ENCODE measurements at places on chromosomes 7 and 10.

- DNase-seq: peak; percentile 60
Measured at GRCh38 chr7:78437118-78437517, 638.5 kb downstream of the PHTF2 start.

DNA sequence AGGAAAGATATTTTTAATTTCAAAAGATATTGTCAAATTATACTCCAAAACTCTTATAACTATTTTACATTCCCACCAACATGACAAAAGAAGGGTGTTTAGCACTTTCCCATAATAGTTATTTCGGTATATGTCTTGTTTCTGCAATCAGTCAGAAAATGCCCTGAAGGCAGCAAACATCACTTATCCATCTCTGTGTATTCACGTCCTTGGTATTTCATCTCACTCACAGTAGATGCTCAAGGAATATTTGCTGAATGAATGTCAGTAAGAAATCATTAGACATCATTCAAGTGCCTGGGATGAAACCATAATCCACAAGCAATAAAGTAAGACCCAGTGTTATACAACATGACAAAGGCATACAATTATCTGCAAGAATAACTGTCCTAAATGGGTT is 112.7 kb downstream of the GFRA1 start:
- no peak for DNase-seq

- no peak for DNase-seq
Measured at GRCh38 chr10:71408436-71409225, 11.9 kb downstream of the CDH23 start.

- no peak for DNase-seq
Measured at GRCh38 chr10:64537112-64537511, 1015.9 kb downstream of the REEP3 start.

DNA sequence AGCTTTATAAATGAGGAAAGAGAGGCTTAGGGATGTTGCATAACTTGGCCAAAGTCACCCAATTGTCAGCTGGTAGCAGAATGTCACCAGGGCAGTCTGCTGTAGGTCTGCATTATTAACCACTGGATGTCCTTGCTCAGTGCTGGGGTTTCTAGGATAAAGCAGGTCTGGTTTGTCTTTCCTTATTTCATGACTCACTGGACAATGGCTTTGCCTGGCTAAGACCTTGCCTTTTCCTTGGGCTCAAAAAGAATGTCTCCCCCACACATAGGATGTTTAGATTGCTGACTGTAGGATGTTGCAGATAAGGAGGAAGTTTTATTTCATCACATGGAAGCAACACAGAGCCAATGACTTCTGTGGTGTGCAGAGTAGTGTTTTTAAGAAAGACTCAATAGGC is 29.4 kb downstream of the WDFY4 start:
- no peak for DNase-seq

DNA sequence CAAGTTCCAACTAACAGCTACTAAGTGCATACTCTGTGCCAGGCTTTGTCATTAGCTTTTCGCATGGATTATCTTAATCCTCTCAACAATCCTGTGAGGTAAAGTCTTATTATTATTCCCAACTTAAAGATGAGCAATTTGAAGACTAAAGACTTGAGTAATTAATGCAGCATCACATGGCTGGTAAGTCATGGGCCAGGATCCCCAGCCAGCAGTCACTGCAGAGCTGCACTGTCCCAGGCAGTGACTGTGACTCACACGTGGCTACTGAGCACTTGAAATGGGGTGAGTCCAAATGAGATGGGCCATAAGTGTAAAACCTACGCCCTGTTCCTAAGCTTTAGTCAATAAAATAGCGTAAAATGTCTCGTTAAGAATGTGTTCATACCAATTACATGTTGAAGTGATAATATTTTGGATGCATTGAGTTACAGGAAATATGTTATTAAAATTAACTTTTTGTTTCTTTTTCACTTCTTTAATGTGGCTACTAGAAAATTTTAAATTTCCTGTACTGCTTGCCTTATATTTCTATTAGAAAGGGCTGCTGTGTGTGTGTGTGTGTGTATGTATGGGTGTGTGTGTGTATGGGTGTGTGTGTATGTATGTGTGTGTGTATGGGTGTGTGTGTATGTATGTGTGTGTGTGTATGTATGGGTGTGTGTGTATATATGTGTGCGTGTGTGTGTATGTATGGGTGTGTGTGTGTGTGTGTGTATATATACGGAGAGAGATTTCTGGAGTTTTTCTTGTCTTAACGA is 756.3 kb downstream of the AUTS2 start:
- DNase-seq: no peak

DNA sequence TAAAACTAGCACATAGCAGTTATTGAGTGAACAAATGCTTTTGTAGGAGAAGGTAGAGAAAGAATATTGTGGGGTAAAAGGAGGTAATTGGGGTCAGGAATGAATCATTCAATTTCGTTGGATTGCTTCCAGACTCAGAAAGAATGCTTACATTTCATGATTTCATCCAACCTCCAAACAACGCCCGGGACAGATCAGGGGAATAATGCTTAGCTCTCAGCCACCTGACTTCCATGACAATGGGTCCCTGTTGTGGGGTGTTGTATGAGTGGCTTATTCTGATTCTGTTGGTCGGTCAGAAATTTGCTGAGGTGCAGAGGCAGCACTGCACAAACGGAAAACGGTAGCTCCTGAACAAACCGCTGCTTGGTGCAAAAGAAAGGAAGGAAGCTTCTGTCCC is 24.0 kb upstream of the INPP5F start:
- DNase-seq: peak; percentile 48

DNA sequence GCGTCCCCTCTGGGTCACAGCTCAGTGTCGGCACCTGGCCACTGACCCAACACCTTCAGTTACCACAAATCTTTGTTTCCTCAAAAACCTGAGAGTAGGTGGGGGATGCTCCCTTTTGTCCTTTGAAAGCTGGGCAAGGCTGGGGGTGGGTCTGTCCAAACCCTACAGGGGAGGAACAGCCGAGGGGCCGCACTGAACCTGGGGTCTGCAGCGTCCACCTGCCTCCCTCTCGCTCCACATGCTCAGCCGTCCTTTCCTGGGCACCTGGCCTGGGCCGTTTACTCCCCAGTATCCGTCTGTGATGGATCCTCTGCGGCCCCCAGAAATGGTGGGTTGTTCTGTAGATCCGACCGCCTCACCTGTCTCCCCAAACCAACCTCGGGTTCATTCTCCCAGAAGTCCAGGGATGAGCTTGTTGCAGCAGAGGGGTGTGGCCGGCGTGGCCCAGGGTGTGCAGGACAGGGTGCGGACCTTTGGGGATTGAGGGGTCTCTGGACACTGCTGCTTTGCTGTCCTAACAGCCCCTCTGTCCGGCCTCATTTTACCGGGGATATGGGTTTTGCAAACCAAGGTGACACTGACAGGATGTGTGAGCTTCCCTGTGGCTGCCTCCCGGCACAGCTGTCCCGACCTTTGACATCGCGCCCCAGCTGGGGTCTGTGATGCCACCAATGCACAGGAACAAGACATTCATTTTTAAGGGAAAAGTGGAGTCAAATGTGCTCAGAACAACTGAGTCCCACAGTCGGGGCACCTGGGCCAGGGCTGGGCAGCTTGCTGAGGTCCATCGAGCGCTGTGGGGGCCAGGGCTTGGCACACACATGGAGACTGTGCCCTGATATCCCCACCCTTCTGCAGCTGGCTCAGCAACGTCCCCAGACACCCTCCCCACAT is 115.9 kb downstream of the VIPR2 start:
- DNase-seq: no peak

DNA sequence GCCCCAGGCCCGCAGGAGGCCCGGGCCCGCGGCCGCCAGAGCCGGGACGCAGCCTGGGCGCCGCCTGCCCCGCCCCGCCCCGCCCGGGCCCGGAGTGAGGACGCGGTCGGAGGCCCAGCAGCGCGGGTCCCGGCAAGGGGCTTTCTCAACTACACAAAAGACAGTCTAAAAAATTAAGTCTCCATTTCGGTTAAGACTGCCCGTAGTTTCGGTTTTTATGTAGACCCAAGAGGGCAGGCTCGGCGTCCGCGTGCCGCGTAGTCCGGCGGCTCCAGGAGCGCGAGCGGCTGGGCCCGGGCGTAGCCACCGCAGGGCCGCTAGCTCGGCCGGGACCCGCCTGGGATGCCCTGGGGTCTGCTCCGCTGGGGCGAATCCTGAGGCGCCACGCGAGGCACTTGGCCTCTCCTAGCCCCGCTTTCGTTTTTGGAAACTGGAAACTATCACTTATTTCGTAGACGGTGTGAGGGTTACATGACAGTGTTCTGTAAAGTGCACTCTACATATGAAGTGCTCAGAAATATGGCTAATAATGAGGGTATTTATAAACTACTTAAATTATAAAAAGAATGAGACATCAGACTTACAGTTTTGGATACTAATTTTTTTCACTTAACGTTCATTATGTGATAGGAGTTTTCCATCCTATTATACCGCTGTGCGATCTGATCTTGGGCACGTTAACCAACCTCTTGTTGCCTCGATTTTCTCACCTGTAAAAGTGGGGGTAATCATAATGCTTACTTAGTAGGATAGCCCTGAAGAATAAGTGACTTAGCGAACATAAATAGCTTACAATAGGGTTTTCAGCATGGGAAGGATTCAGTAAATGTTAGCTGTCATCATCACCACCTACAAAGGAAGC is 573 bp downstream of the BLVRA start:
- DNase-seq: peak; percentile 35

DNA sequence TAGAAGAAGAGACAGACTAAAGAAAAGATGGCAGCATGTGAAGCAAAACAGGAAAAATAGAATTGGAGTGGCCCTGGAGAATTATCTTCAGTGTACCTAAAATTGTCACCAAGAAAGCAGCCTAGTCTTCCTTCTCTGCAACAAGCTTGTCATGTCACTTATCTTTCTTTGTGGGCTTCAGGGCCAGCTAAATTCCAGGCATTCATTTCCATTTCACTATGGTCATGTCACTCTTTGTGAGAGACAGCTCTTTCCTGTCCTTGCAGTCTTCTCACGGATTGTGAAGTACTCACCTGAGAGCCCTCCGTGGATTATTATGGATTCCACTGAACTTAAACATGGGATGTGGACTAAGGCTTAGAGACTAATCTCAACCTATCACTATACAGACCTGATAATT is 9.0 kb upstream of the HKDC1 start:
- no peak for DNase-seq

- no peak for DNase-seq
Measured at GRCh38 chr10:20956843-20957242, 59.7 kb upstream of the NEBL start.

GRCh38 chr10:91556691-91557566 is 75.9 kb downstream of the PPP1R3C start:
- DNase-seq: no peak

DNA sequence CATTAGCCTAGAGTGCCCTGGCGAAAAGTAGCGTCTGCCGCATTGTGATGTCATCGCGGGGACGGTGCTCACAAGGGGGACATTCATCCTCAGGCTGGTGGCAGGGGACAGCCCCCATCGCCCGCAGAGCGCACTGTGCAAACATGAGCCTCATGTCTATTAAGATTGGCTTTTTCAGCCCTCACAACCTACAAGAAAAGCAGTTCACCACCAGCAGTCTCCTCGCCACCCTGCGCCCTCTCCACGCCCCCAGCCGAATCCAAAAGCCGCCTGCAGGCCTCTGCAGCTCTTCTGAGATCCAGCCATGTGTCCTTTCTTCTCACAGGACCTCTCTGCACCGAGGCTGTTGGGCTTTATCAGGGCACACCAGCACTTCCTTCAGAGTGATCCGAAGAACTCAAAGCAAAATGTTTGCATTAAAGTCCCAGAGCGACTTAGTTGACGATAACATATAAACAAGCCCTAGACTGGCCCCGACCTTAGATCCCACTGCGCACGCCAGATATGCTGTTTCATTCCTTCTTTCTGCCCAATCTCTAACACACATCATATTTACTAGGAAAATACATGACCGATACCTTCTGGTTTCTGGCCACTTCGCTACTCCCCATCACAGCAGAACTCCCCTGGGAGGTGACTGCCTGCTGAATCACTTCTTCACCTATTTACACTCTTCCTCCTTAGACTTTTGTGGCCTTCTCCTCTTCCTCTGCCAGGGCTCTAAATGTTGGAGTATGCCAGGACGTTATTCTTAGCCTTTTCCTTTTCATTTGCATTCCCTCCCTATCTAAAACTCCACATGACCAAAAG is 206.0 kb upstream of the SH2B2 start:
- DNase-seq: no peak

DNA sequence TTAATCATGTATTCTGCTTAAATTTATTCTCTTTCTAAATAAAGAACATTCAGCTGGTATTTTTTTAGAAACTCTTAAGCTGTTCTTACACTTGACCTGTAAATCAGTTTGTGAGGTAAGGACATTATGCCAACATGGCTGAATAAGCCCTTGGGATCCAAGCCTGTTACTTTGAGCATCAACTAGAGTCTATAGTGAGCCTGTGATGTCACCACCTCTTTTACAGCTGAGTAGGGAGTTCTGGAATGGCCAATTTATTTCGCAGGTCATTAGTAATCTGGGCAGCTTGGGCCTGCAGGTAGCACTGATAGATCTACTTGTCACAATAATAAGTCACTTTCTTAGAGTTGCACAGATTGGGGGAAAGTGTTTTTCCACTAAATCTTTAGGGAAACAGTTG is 915.2 kb upstream of the MBL2 start:
- DNase-seq: no peak

- peak; percentile 69 for DNase-seq
Measured at GRCh38 chr10:11468126-11468742, 143.2 kb downstream of the USP6NL start.

GRCh38 chr10:35191523-35191922 is 64.9 kb downstream of the CREM start:
- DNase-seq: peak; percentile 10

DNA sequence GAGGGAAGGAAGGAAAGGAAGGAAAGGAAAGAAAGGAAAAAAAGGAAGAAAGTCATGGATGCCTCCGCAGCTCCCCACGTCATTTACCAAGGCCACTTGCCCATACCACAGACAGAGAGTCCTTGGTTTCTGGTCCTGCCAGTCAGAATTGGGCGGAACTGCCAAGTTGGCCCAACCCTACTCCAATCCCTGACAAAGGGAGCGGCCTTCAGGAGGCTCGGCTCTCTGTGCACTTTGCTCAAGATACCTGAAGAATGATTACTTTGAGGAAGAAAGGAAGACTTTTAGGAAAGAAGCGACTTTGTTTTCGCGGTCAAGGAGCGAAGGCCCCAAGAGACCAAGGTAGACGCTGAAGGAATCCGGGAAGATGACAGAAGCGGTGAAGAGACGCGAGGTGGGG is 49.1 kb upstream of the FXYD4 start:
- no peak for DNase-seq

- no peak for DNase-seq
Measured at GRCh38 chr7:147153571-147153970, 1037.0 kb downstream of the CNTNAP2 start.

- no peak for DNase-seq
Measured at GRCh38 chr7:45161138-45161537, 3.5 kb downstream of the RAMP3 start.

- DNase-seq: peak; percentile 39
Measured at GRCh38 chr7:149850007-149850594, 11.9 kb downstream of the ZNF862 start.
